ENCODE measurements at places on chromosomes 5 and 9.

GRCh38 chr5:140240987-140241706, 61.8 kb downstream of the PFDN1 start:
- DNase-seq = peak; percentile 58

DNA sequence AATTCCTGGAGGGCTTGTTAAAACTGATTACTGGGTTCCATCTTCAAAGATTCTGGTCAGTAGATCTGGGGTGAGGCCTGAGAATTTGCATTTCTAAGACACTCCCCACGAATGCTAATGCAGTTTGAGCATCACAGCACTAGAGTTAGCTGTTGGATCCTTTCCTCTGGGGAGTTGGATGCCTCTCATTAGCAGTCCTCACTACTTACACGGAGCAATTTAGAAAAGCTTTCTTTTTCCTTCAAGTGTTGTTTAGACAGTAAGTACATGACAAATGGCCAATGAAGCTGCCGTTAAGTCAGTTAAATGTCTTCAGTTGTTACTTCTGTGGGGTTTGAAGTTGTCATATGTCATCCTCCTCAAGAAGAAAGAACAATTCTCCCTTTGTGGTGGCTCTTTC, 74.9 kb upstream of the HMHB1 start:
- DNase-seq = no peak

- DNase-seq = no peak
These were observed 46.0 kb downstream of the RORB start for GRCh38 chr9:74543145-74543544.

- DNase-seq = no peak
These were observed 122.8 kb downstream of the ENC1 start for GRCh38 chr5:74517700-74518099.

DNA sequence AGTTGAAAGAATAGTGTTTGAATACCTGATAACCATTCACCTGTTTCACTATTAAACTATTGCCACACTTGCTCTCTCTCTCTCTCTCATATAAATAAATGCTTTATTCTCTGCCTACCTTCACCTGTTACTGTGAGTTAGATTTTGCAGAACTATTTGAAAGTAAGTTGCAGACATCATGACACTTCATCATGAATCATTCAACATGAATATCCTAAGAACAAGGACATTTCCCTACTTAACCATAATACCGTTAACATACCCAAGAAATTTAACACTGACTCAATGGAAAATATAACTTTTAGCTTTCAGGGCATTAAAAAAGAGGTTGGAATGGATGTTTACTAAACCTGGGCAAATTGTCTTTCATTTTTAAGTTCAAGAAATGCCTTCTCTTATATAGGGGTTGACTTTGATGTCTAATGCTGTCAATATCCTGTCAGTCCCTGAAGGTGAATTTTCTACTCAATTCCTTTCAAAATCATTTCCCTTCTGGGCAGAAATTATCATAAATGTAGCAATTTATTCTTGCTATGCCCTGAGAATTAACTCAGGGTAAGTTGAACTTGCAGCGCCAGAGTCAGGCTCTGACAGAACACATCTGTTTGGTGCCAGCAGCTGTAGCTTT, 582.6 kb upstream of the TLE4 start:
- DNase-seq = no peak

GRCh38 chr5:115033861-115034260, 135.8 kb downstream of the TRIM36 start:
- DNase-seq = no peak

GRCh38 chr5:124745007-124745927, 1.2 kb downstream of the ZNF608 start:
- no peak for DNase-seq

DNA sequence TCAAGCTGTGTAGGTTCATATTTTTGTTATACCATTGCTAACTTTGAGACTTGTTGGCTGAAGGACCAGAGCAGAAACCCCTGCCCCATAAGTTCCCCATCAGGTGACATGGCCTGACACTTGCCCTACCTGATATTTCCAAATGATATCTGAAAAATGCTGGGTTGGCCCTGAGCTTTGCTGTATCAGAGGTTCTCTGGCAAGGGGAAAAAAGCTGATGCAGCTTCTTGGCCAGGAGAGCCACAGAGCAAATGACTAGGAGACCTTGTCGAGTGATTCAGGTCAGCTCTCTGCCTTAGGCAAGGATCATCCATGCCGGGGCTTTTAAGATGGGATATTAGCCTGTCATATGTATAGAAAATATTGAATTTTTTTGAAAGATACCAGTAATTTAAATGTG, 2.9 kb upstream of the MEGF9 start:
- no peak for DNase-seq

DNA sequence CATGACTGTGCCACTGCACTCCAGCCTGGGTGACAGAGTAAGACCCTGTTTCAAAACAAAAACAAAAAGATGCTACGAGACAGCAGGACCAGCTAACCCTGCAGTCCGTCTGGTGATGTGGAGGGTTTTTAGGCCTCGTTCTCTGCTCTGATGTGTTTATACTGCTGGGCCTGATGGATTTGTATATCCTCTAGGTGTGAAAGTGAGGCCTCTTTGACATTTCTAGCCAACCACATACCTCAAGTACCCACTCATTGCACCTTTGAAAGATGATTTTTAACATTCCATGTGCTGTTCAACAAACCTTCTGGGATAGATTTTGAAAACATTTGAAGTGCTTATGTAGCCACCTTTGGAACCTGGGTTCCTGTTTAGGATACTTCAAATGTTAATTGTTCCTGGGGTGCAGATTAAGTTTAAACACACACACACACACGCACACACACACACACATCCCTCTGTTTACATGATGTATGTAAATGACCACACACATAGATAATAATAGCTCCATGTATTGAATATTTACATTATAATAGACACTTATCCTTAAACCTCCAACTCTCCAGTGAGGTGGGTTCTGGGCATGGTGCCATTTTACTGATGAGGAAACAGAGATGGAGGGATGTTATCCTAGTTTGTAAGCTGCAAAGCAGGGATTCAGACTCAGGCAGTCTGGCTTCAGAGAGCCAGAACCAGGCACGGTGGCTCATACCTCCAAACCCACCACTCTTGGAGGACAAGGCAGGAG, 48.8 kb upstream of the GOLPH3 start:
- no peak for DNase-seq

GRCh38 chr9:8845376-8845775, 1045.8 kb upstream of the DMAC1 start:
- DNase-seq = no peak

- DNase-seq = peak; percentile 18
These were observed 54.1 kb downstream of the GDA start for GRCh38 chr9:72203205-72203803.

DNA sequence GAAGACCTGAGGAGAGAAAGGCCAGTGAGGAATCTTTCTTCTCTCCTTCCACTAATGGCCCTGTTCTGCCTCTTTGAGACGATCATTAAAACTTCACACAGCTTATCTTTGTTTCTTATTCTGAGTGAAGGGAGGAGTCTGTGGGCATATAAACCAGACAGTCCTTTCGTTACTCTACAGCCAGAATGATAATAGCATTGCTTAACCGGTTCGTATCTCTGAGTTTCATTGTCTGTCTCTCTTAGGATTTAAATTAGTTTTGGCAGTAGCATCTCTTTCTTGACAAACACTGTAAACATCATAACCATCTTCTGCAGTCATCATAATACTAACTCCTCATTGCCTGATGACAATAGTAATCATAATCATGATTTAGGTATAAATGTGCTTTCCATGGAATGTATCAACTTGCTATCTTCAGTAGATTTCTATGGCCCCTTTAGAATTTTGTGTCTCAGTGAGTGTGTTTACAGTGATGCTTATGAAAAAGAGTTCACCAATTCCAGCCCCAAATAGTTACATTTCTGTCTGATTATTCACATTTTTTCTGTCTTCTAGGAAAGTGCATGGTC, 618.8 kb upstream of the KLF4 start:
- DNase-seq = no peak

DNA sequence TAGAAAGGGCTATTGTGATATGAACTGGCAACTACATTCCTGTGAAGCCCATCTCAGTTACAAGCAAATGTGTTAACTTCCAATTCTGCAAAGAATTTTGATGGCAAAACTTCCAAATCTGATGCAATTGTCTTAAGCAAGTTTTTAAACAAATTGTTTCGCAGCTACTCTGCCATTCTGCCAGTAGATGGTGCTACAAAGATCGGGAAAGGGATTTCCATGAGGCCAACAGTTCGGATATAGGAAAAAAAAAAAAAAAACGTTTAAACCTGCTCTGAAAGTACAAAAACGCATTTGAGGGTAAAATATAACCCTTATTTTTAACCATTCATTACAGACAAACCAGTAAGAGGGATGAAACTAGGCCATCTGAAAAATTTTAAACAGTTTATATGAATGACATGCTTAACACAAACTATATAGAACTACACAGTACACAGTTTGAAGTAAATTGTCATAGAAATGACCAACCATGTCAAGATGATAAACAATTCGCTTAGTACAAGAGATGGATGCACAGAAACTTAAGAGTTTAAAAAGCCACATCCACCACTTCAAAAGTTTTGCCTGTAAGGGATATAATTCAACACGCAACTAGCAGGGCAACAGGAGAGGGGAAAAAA, 2.2 kb downstream of the HNRNPA0 start:
- peak; percentile 57 for DNase-seq

DNA sequence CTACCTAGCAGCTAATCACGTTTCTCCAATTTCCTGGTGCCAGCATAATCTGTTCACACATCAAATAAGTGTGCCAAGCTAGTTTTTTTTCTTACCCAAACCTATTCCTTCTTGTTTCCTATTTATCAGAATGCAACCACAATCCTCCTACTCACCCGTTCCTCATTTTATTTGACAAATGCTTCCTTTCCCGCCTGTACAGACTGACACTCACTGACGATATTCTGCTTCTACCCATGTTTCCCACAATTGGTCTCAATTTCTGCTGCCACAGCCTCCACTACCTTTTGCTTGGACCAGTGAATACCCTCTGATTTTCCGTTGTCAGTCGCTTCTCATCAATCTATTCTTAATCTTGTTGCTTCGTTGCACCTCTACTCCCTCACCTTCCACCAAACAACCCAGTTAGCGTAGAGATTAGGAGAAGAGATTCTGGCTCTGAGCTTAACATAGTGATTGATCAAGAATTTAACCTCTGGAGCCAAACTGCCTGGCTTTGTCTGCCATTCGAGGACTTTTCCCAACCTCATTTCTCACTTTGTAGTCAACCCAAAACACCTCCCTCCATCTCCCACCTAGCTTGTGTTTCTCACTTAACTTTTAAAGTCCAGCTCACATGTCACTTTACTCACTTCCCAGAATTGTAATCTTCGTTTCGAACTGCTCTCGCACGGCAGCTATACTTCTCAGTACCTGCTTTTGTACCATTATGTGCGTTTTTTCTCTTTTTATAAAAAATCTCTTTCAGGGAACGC, 729 bp upstream of the TMEM38B start:
- no peak for DNase-seq

DNA sequence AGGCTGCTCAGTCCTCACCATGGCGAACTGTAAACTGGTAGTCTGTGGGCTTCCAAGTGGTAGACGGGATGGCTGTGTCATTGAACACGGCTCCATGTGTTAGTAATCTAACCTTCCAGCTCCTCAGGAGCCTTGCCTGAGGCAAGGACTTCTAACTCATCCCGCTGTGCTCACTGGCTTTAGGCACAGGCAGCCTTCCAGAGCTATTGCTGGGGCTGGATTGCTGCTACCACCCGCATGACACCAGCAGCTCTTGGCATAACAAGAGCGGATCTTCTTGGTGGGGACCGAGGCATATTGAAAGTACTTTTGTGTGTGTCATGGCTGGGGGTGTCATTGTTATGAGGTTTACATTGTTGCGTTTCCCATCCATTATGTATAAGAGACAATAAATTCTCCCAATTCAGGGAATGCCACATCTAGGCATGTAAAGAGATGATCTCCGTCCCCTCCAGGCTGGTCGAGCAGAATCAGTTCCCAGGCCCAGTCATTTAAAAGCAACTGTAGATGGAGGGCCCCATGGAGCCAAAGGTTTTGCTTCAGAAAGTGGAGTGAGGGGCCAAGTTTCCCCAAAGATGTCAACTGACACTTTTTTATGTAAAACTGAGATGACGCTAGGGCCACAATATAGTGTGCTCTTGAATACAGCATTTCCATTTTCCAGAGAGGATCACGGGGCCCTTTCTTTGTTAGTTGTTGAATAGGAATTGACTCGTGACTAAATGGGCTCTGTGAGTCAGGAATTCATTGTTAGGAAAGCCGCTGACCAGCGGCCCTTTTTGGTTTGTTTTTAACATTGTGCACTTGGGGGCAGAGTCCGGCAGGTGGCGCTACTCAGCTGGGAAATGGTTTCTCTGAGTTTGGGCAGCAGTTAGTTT, 759.5 kb downstream of the TAF11L14 start:
- DNase-seq = peak; percentile 64

Data from Panc1 (cell line).